ENCODE measurements at places on chromosomes 6 and 20. TPM values are rescaled to one million over a fixed set of nuclear protein-coding genes. Genes with fewer than 3 reads are reported as not detected.

DNA sequence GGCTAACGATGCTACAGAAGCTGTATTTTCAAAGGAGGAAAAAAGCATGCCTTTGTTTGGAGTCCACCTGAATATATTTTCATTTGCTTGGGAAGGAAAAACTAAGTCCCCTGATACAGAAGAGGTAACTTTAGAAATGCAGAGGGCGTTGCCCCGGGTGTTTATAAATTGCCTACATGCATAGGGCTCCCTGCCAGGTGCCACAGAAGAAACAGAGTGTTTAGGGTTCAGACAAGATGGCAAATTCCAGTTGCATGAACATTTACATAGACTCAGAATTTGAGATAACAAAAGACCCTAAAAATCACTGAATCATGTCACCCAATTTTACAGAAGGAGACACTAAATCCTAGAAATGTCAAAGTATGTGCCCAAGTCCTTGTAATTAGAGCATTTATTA is 19.9 kb downstream of the RIN2 start:
- DNase-seq, result peak; percentile 33

- DNase-seq, result peak; percentile 68
These were observed at the start of gene NRSN2 for GRCh38 chr20:346640-347316. Gene NRSN2 (plus strand): TSS chr20:347111. CDS start chr20:349644, 2,533 bp downstream.

- DNase-seq, result no peak
These were observed 498.8 kb downstream of the CDKAL1 start for GRCh38 chr6:21033084-21033483.

- DNase-seq, result no peak
These were observed 68.5 kb upstream of the PTGIS start for GRCh38 chr20:49636447-49636846.

DNA sequence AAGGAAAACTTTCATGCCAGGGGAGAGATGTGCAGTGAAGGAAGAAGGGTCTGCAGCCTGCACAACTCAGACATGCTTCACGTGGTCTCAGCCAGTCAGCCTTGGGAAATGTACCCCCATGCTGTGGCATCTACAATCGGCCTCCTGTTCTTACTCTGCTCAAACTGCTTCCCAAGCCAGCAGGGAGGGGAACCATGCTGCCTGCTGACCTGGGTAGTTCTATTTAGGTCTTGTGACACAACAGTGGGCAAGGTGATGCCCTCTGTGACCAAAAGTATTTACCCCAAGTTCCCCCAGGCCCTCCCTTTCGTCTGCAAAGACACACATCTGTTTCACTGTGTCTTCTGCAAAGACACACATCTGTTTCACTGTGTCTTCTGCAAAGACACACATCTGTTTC is 106.9 kb downstream of the SLC23A2 start:
- DNase-seq, result no peak

GRCh38 chr6:130520221-130520620 is 154.4 kb downstream of the TMEM200A start:
- DNase-seq, result no peak

GRCh38 chr20:5041433-5041832 is 40.1 kb upstream of the SLC23A2 start:
- DNase-seq, result no peak

- peak; percentile 80 for DNase-seq
These were observed 150.4 kb downstream of the ZDHHC14 start for GRCh38 chr6:157531169-157531985.

GRCh38 chr6:52390361-52390727 is 28.4 kb downstream of the PAQR8 start:
- DNase-seq, result no peak

- peak; percentile 99 for DNase-seq
These were observed at the start of gene ABT1 for GRCh38 chr6:26596579-26597388. Gene ABT1 (plus strand): TSS chr6:26596953. CDS start chr6:26596983, 30 bp downstream.

DNA sequence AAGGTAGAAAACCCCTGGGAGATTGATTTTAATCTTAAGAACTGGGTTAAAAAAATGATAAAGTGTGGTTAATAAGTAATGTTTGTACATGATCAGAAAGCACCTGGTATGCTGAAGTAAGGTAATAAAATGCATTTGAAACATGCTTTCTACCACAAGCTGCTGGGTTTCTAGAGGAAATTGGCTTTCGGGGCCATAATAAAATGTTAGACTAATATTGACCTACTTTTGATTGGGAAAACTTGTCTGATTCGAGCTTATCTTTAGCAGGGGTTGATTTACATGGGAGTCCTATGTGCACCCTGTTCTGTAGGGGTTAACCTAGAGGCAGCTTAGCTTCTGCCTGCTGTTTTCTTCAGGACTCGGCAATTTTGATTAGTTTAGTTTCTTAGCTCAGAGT is 50.5 kb downstream of the CRYBG1 start:
- DNase-seq, result no peak

GRCh38 chr6:97450087-97450486 is 167.1 kb upstream of the MMS22L start:
- DNase-seq, result no peak

- DNase-seq, result no peak
These were observed 192.2 kb upstream of the SGK1 start for GRCh38 chr6:134510142-134510541.

- DNase-seq, result no peak
These were observed 159.3 kb upstream of the CENPW start for GRCh38 chr6:126180585-126180984.

DNA sequence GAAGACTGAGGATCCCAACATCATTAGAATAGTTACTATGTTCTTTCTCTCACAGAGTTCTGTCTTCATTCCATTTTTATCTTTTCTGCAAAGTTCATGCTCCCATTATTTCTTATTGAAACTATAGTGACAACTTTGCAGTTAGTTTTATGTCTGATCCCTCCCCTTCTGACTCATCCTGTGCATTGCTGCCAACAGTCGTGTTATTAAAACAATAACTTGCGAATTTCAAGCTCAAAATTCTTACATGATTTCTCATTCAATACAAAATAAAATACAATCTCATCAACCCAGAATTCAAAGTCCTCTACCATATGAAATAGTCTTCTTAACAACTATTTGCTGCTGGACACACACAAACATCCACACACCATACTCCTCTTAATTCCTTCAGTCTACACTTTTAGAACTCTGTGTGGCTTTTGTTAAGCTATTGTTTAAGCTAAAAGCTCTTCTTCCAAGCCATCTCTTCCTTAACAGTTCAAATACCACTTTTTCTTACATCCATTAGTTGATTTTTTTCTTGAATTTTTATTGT is 261.4 kb upstream of the IRAK1BP1 start:
- DNase-seq, result no peak

GRCh38 chr20:44768854-44769480 is 23.3 kb downstream of the KCNK15 start:
- DNase-seq, result no peak

DNA sequence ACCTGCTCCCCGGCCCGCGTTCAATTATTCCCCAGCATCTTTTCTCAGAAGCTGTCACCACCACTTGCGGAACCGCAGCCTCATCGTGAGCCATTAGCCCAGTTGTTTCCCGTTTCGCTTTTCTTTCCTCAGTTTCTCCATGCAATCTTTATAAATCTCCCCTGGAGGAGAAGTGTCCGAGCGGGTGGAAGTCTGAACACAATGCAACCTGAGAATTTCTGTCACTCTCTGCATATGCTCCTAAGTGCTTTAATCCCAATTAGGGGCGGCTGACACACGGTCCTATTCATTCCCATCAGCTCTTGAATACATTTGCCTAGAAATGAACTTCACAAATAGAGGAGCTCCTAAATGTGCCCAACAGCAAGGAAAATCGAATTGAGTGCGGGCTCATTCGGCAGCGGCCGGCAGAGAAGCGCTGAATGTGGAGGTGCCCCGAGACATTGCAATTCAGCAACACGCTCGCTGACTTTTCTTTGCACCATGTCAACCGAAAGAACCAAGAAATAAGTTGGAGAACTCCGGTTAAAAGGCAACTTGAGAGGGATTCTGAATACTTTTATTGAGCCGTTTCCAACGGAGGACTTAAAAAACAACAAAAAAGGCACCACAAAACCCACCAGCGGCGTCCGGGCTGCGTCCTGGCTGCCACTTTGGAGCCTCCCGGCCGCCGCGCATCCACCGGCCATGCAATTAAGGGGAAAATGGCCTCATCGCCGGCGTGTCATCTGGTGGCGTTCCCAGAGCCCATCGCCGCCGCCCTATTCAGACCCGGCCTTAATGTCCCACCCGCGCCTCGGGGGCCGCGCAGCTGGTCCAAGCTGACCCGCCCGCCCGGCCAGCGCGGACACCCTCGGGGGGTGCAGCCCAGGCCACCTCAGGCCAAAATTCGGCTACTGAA is 3.9 kb upstream of the PRDM13 start:
- DNase-seq, result no peak

DNA sequence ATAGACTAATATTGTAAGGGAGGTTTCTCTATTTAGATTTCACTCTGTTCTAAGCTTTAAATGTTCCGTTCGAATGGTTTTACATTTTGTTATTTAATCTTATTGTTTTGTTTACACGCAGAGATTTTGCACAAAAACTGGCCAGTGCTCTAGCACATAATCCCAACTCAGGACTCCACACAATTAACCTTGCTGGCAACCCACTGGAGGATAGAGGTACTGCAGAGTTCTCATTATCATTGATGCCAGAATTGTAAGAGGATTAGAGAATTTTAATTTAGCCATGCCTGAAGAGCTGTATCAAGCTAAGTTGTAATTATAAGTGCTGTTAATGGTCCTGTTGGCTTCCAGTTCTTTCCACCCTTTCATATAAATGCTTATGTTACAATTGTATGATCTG is 179.7 kb upstream of the SCGN start:
- no peak for DNase-seq

GRCh38 chr6:46221222-46221793 is 50.5 kb upstream of the ENPP5 start:
- DNase-seq, result no peak

- DNase-seq, result no peak
These were observed 28.9 kb downstream of the CLIC5 start for GRCh38 chr6:45986746-45987274.

DNA sequence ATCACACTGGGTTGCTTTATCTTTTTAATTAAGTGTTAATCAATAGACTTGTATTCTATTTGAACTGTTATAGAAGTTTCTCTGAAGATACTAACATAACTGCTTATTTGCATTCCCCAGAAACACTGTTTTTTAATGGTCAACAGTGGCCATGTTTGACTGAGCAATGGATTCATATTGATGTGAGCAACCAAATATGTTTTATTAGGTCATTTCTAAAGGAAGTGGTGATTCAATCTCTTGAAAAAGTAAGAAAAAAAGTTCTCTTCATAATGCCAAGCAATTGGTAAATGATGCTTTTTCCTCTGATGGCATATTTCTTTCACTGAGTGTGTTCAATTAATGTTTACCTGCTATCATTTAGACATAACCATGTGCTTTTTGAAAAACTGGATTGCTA is 593.0 kb upstream of the CITED2 start:
- no peak for DNase-seq

The OPRL1 gene
- 0.17 TPM for total RNA-seq

The SIRPB2 gene
- total RNA-seq, result 1.1 TPM

The KCNK5 gene
- 44.8 TPM for total RNA-seq

The CRISP3 gene
- not detected for total RNA-seq

The RUNX2 gene
- 2.5 TPM for total RNA-seq
